ENCODE measurements at places on chromosomes 3 and 15.

GRCh38 chr3:46868948-46869347, 5.7 kb upstream of the MYL3 start:
- DNase-seq, result no peak

DNA sequence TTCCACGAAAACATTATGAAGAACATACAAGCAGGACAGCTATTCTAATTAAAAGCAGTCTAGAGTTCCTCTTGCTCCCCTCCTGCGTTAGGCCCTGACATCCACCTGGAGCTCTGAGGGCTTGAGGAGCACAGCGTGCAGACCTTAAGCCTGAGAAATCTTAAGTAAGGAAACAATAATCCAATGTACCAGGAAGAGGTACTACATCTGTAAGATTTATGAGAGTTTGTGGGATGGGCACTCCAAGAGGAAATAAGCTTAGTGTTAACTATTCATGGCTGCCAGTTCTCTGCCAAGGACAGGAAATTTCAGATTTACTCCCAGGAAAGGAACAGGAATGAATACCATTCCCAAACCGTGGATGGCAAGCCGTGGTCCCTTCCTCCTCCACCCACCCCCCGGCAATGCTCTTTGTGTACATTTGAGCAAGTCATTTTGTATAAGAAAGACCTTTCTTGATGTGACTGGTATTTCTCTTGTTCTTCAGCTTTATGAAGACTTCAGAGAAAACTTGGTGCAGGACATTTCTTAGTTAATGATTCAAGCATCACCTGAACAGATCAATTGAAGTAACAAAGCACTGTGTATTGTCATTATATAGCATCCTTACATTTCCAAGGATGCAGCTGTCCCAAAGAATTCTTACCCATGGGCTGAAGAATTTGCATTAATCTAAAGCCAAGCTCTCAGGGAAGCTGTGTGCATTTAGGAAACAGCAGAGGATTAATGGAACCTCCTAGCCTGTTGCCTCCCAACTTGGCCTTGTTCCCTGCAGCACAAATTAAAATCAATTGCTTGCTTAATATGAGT, 28.8 kb upstream of the VILL start:
- DNase-seq, result no peak

- DNase-seq, result no peak
These were observed 49.6 kb downstream of the SUMF1 start for GRCh38 chr3:4417449-4417848.

GRCh38 chr15:46088486-46089445, 453.9 kb downstream of the SQOR start:
- DNase-seq, result no peak

DNA sequence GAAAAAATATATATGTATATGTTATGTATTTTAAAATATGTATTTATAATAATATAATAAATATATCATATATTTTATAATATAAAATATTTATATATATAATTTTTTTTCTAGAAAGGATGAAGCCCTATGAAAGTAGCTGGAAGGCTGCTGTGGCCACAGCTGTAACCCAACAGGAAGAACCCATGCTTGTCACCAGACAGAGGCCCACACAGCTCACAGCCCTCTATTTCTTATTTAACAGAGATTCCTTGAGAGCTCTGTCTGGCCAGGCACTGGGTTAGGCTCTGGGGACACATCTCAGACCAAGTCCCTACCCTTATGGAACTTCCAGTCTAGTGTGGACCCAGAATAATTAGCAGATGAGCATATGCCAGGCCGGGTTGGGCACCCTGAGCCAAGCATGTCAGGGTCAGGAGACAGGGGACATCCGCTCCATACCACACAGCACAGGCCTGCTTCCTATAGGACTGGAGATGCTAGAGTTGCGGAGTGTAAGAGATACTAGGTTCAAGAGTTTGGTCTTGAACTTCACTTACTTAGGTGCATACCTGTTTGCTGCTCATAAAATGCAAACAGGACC, 20.5 kb downstream of the MGLL start:
- DNase-seq, result no peak

- DNase-seq, result no peak
These were observed 86.7 kb upstream of the SELENOK start for GRCh38 chr3:53978386-53978785.

- no peak for DNase-seq
These were observed 87.5 kb upstream of the GOLGA6B start for GRCh38 chr15:72566973-72567372.

- no peak for DNase-seq
These were observed 436.5 kb upstream of the WNT5A start for GRCh38 chr3:55923626-55924025.

- no peak for DNase-seq
These were observed 251.0 kb downstream of the SQOR start for GRCh38 chr15:45885801-45886200.

DNA sequence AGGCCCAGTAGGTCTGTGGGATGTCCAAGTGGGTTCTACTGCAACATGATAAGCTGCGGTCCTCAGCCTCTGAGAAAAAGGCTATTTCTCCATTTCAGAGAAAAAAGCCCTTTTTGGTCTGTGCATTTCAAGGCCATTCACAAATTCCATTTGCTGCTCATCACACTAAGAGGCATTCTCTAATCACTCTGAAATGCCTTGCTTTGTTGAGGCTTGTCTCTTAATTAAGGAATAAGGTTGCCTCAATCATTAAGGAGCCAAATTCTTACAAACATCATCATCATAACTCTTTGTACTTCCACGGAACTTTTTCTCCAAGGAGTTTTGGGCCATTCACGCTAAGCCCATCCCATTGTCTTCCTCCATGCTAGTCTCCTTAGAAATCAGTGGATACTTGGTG, 74.4 kb downstream of the BOC start:
- no peak for DNase-seq
